CD4-positive, alpha-beta T cell treated with Interleukin-15 for 1 hour (primary cell): ENCODE measurements at places on chromosomes 16 and 17.

- DNase-seq, result no peak
Observed at GRCh38 chr16:85883813-85884212, 15.1 kb upstream of the IRF8 start.

- peak; percentile 67 for DNase-seq
Observed at GRCh38 chr17:57861000-57861789, 11.4 kb upstream of the MRPS23 start.

- peak; percentile 24 for DNase-seq
Observed at GRCh38 chr17:70286391-70286790, 117.1 kb downstream of the KCNJ2 start.

- no peak for DNase-seq
Observed at GRCh38 chr17:72136692-72137091, 15.9 kb downstream of the SOX9 start.

GRCh38 chr16:48194828-48195556 lies 39.2 kb upstream of the ABCC12 start:
- no peak for DNase-seq

DNA sequence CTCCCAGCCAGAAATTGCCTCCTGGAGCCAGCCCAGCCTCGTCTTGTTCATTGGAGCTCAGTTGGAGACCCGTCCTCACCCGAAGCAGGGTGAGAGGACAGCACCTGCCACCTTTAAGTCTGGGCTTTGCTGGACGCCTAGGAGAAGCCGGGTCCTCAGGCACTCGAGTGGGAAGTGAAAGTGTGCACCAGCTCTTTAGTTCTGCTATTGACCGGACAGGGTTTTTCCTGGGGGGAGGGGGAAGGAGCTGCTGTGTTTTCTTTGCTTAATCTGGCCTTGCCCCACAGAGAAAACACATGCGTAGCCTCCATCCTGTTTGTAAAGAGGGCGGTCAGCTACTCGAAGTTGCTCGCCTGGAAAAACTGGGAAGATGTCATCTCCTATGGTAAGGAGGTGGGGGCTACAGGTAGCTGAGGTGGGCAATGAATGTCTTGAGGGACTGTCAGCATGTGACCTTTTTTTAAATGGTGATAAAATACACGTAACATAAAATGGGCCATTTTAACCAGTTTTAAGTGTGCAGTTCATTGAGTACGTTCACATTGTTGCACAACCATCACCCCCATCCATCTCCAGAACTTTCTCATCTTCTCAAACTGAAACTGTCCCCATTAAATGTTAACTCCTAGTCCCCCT lies 34.4 kb downstream of the CMIP start:
- DNase-seq, result peak; percentile 84

DNA sequence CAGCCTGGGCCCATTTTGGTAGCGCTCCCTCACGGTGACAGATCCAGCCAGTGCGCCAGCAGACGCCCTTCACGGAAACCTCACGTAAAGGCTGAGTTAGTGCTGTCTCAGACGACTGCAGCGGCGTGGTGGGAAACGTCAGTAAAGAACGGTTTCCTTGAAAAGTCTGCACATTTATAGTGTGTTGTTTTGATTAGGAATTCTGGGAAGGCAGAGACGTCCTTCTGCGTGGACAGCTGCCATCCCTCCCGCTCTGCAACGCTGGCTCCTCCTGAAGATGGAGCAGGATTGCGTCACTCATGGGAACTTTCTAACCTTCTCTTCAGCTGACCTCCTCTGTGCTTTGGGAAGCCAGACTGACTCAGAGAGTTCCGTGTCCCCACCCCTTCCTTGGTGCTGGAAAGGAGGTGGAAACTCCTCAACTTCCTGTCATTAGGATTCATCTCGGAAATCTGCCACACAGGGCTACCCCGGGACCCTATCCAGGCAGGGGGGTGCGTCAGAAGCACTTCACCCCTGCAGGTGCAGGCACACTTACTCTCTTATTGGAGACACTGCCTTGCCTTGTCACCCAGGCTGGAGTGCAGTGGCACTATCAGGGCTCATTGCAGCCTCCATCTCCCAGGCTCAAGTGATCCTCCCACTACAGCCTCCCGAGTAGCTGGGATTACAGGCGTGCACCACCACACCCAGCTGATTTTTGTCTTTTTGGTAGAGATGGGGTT lies 24.3 kb upstream of the CRISPLD2 start:
- DNase-seq, result no peak

- peak; percentile 74 for DNase-seq
Observed at GRCh38 chr16:68417711-68418301, 30.5 kb downstream of the SMPD3 start.

DNA sequence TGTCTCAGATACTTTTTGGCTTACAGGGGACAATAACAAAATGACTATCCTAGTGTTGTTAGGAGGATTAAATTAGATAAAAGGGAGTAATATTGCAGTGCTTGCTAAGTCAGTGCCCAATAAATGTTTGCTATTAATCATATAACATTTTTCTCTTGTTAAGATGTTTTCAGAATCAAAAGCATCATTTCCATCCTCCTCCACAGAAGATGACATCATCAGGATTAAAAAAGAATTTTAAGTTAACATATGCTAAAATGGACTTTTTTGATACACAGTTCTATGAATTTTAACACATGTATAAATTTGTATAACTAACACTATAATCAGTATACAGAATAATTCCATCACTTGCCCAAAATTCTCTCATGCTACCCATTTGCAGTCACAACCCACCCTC lies 492.6 kb downstream of the GRIN2A start:
- no peak for DNase-seq

DNA sequence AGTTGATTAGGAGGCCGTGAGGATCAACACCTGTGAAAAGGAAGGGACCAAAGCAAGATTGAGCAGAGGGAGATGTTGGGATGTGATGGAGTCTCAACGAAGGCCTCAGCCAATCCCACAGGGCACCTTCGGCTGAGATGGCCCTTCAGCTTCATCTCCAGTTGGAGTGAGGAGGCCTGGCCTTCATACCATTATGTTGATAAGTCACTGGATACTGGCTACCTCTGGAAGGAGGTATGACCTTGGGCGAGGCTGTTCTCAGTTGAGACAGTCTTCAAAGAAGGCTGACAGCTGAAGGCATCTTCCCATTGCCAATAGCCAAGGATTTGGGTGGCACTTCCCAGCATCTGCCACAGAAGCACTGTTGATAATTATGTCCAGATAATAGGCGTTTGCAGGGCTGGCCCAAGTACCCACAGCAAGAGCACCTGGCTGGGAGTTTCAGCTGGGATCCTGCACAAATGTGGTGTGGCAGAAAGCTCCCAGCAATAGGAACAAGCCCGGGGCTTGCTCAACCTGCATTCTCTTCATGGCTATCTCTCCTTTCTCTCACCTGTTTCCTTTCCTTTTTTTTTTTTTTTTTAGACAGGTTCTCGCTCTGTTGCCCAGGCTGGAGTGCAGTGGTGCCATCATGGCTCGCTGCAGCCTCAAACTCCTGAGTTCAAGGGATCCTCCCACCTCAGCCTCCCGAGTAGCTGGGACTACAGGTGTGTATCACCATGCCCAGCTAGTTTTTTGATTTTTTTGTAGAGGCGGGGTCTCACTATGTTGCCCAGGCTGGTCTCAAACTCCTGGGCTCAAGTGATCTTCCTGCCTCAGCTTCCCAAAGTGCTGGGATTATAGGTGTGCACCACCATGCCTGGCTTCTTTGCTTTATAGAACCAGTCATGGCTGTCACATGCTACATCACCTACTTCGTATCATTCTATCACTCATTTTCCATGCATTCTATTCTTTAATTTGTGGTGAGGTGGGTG lies 18.2 kb upstream of the MAP3K14 start:
- no peak for DNase-seq

- DNase-seq, result no peak
Observed at GRCh38 chr16:1158456-1159324, 5.8 kb downstream of the CACNA1H start.

- DNase-seq, result no peak
Observed at GRCh38 chr16:2257726-2258125, 6.3 kb upstream of the ECI1 start.

DNA sequence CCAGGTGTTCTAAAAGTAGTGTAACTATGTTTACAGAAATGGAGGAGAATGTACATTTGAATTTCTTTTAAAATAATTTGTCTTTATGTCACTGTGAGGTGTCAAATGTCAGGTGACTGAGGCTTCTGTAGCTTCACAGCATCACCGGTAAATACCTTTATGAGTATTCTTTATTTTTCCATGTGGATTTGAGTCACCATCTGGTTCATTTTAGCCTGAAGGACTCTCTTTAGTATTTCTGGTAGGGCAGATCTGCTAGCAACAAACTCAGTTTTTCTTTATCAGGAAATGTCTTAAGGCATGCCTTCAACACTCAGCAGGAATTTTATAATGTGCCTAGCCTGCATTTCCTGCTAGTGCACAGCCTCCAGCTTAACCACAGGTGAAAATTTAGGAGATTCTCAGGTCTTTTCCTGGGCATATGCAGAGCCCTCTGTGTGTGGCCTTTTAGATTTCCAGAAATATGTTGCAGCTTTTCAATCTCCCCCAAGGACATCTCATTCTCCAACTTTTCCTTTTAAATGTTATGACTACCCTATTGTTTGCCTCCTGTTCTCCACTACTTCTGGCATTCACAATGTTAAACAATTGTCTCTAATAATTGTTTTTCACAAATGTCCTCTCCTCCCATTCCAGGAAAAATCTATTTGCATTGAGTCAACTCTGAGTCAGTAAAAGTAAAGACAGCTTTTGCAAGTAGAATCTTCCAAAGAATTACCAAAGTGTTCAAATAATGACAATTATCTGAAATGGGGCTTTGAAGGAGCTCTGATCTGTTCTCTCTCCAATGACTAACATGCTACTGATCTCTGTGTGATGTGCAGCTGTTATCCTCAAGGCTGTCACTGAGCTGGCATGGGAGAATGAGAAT lies 239.4 kb upstream of the CPHXL start:
- no peak for DNase-seq

DNA sequence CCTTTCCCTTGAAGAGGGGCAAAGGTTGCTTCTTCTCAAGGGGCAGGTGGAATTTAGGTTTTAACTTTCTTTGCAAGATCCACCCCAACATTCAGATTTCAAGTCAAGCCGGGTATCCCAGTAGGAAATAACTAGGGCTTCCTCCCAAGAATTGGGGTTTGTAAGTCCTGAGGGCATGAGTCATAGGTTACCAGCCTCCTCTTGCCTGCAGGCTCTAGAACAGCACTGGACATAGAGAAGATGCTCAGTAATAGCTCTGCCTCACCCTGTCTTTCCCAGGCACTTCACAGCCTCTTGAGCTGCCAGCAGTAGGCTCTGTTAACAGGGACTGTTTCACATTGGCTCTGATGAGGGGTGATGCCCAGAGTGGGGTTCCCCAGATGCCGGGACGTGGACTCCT lies 35.8 kb upstream of the ZFP90 start:
- DNase-seq, result no peak

DNA sequence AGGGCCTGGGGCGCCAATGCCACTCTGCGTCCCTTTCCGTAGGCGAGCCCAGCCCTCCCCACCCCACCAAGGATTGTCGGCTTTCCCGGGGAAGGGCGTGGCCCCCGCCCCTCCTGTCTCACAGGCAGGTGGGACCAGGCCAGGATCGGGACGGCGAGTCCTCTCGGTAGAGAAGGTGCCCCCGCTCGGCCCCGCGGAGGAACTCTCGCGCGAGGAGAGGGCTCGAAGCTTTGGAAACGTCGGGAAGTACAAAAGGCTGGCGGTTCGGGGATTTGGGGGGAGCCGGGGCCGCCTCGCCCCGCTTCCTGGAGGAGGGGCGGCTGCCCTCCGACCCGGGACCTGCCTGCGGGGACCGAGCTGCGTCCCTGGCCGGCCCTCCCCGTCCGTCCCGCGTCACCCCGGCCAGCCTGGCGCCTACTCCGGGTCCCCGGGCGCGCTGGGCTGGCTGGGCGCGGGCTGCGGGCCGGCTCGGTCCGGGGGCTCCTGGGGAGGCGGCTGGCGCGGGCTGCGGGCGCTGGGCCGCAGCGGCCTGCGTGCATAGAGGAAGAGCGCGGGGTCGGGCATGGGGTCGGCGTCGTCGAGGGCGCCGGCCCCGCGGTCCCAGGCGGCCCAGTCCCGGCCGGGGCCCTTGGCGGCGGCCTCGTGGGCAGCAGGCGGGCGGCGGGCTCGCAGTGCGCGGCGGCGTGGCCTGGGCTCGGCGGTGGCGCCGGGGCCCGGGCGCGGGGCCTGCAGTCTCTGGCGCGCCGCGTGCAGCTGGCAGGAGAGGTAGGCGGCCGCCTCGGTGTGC lies 12.6 kb upstream of the CLUH start:
- no peak for DNase-seq

- DNase-seq, result peak; percentile 80
Observed at GRCh38 chr16:391885-392335, 5.1 kb upstream of the NME4 start.

DNA sequence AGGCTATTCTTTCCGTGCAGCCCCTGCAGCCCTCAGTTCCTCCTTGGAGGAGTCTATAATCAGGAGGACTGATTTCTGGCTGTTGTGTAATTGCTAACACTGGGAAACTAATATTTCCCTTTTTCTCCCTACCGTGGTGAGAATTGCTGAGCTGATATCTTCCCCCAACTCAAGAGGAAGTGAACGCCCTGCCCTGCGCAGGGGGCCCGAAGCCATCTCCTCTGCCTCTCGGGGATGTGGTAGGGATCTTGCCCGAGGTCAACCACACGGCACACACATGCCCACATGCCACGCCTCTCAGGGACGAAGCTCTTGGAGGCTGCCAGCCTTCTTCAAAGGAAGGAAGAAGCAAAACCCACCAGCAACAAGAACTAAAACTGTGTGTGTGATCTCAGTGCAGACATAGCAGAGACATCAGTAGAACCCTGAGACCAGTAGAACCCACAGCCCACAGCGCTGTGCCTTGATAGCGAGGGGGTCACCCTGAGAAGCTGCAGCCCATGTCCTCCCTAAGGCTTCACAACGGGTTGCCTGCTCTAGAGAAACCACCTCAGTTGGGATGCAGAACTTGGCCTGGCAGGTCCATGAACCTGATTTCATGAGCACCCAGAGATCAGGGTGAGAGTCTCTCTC lies 8.9 kb upstream of the ULK2 start:
- peak; percentile 63 for DNase-seq

- no peak for DNase-seq
Observed at GRCh38 chr16:68660359-68660795, 15.3 kb downstream of the CDH3 start.

DNA sequence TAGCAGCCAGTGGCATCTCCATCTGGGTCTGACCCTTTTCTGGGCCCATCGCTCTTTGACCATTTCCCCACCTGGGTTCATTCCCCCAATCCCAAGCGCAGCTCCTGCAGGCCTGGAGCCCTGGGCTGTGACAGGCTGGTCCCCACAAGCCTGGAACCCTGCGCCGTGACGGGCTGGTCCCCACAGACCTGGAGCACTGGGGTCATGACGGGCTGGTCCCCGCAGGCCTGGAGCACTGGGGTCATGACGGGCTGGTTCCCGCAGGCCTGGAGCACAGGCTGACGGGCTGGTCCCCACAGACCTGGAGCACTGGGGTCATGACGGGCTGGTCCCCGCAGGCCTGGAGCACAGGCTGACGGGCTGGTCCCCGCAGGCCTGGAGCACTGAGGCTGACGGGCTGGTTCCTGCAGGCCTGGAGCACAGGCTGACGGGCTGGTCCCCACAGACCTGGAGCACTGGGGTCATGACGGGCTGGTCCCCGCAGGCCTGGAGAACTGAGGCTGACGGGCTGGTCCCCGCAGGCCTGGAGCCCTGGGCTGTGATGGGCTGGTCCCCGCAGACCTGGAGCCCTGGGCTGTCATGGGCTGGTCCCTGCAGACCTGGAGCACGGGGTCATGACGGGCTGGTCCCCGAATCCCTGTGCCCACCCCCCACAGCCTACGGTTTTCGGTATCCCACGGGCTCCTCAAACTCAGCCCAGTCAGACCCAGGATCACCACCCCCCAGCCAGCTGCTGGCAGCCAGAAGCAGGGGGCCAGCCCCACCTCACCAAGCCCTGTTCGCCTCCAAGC lies 16.6 kb downstream of the TMC6 start:
- no peak for DNase-seq

GRCh38 chr16:4882000-4882632 lies 34.8 kb downstream of the UBN1 start:
- no peak for DNase-seq

GRCh38 chr17:11467639-11468038 lies 130.6 kb upstream of the DNAH9 start:
- DNase-seq, result no peak
